ENCODE measurements at places on chromosomes 3 and 15.

GRCh38 chr3:46408853-46409252 is 1.8 kb downstream of the CCRL2 start:
- peak; percentile 39 for DNase-seq

- DNase-seq, result no peak
Measured at GRCh38 chr3:74559261-74559660, 55.2 kb downstream of the CNTN3 start.

DNA sequence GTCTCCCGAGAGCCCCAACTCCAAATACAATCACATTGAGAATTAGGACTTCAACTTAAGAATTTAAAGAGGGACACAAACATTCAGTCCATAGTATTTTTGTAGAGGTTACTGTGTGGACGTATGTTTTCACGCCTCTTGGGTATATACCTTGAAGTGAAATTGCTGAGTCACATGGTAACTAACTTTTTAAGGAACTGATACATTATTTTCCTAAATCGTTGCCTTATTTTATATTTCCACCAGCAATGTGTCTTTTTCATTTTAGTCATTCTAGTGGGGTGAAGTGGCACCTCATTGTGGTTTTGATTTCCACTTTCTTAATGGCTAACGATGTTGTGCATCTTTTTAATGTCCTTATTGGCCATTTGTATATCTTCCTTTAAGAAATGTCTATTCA is 11.8 kb downstream of the PARP15 start:
- no peak for DNase-seq

DNA sequence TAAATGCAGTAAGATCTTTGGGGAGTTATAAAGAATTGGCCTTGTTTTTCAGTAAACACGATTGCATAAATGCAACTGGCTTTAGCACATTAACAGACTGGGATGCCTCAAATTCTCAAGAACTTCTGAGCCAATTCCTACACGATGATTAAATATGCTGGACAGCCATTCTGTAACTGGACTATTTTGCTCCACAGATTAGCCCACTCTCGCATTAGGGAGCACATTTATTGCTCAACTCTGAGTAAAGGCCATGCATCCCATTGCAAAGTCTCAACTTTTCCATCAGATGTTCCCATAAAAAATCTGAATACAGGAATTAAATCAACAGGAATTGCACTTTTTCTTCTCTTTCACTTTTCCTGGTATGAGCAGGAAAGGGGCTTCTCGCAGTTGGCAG is 66.7 kb upstream of the PRICKLE2 start:
- DNase-seq, result no peak

- DNase-seq, result no peak
Measured at GRCh38 chr3:59303452-59303851, 253.6 kb upstream of the CFAP20DC start.

GRCh38 chr15:85555875-85556617 is 175.6 kb downstream of the AKAP13 start:
- no peak for DNase-seq

Measured in K562 (cell line).